AG04449 (cell line): ENCODE measurements at places on chromosomes 5 and 9.
A peak's percentile ranks its signal among the peaks of the same experiment; 100 is the strongest.

- peak; percentile 57 for DNase-seq
Measured at GRCh38 chr5:40383749-40384651, 295.7 kb upstream of the PTGER4 start.

- no peak for DNase-seq
Measured at GRCh38 chr5:31357038-31357437, 163.6 kb downstream of the CDH6 start.

DNA sequence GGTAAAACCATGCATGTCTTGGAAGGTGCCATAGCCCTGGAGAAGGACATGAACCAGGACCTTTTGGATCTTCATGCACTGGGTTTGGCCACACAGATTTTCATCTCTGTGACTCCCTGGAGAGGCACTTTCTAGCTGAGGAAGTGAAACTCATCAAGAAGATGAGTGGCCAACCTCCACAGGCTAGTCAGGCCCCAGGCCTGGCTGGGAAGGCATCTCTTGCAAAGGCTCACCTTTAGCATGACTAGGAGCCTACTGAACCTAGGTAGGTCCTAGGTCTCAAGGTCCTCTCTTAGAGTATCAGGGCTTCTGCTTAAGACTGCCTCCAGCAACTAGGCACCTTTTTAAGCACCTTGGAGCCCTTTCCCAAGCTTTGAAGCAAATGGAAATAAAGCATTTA, 1448.7 kb upstream of the ACO1 start:
- no peak for DNase-seq

GRCh38 chr5:172487671-172488070, 33.3 kb upstream of the SH3PXD2B start:
- DNase-seq = no peak

- DNase-seq = no peak
Measured at GRCh38 chr9:109556061-109556460, 58.0 kb upstream of the PTPN3 start.

DNA sequence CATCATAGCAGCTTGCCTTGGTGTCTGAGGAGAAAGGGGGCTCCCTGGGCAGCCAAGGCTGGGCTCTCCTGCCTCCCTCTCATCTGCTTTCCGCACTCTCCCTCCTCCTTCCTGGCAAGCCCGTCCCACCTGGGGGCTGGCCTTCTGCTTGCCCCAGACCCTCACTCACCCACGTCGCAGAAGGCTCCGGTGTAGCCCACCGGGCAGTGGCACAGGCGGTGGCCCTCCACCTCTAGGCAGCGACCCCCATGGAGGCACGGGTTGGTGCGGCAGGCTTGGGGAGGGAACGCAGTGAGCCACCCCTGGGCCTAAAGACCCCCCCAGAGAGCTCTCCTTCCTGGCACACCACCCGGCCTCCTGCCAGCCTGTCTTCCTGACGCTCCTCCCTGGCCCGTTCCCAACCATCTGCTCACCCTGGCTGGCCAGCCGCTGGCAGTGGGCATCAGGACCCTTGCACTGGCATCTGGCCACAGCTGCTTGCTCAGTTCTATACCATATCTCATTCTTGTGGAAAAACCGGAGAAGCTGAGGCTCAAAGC, 4.2 kb upstream of the PFN3 start:
- DNase-seq = no peak

GRCh38 chr5:100407053-100407452, 128.1 kb upstream of the FAM174A start:
- no peak for DNase-seq

GRCh38 chr5:1161833-1162229, 39.6 kb upstream of the SLC6A19 start:
- no peak for DNase-seq

DNA sequence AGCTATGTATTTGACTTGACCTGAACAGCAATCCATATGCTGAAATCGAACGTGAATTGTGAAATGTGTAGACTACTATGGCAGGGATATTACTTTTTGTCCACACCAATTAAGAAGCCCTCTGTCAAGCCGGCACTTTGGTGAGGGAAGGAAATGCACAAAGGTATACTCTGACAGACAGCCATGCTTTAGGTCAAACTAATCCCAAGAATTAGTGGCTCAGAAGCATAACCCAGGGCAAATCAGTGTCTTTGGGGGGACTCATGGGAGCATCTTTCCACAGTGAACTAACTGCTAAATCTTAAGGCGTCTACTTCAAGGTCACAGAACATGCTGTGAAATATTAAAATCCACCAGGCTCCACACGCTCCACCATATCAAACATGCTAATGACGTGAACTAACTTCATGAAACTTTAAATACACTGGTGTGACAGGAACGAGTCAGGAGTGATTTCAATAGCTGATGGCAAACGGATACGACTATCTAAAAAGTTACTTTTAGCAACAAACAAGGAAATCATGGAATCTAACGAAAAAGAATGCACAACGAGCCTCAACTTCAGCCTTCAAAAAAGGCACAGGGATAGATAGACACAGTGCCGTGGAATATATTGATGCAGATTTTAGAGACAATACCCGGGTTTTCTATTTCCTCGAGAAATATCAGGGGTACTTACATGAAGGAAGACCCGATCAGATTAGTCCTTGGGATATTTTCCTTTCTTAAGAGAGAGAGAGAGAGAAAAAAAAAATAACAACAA, 527 bp downstream of the MEF2C start:
- DNase-seq = no peak

DNA sequence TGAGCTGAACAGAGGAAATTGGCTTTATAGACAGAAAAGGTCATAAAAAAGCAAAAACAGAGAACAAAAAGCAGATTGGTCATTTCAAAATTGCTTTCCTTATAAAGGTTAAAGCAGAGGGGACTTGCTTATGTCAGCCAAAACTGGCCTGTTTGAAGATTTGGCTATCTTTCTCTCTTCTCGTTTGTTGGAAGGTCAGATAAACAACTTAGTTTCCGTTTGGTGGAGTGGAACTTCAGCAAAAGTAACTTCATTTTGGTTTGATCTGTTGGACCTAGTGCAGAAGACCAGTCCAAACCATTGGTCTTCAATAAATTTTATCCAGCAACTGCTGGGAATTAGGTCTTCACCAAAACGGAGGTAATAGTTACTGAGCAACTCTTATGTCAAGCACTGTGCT, 45.1 kb upstream of the HMGCS1 start:
- DNase-seq = no peak

DNA sequence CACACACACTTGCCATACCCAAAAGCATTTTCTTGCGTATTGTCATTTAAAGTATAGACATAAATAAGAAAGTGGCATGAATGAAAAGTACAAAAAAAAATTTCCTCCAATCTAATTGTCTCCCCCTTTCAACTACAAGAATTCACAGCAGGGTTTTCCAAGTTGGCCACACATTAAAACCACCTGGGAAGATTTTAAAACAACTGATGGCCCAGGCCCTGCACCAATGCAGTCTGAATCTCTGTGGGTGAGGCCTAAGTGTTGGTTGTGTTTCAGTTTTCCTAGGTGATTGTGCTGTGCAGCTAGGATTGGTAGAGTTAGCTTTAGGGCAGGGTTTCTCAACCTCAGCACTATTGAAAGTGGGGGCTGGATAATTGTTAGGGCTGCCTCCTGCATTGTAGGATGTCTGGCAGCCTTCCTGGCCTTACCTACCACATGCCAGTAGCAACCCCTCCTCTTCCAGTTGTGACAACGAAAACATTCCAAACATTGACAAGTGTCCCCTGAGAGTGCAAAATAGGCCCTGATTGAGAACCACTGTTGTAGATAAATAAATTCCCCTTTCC, 337.1 kb downstream of the KIAA0825 start:
- DNase-seq = no peak

DNA sequence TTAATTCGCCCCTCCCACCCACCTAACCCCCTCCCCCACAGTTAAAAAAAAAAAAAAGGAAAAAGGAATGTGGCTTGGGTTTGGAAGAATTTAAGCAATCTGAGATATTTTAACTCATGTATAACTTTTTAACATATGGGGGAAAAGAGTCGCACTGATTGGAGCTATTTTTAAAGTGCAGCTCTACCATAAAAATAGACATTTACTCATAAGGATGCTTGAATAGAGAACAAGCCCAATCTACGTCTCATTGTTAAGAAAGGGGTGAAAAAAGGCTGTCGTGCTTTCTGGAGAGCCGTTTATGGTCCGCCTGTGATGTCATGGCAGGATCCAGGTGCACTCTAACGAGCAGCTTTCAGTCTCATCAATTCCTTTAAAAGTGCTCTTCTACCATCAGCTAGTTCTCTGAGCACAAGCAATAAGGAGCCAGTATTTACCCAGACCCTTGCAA, 142.4 kb downstream of the ELAVL2 start:
- DNase-seq = no peak

DNA sequence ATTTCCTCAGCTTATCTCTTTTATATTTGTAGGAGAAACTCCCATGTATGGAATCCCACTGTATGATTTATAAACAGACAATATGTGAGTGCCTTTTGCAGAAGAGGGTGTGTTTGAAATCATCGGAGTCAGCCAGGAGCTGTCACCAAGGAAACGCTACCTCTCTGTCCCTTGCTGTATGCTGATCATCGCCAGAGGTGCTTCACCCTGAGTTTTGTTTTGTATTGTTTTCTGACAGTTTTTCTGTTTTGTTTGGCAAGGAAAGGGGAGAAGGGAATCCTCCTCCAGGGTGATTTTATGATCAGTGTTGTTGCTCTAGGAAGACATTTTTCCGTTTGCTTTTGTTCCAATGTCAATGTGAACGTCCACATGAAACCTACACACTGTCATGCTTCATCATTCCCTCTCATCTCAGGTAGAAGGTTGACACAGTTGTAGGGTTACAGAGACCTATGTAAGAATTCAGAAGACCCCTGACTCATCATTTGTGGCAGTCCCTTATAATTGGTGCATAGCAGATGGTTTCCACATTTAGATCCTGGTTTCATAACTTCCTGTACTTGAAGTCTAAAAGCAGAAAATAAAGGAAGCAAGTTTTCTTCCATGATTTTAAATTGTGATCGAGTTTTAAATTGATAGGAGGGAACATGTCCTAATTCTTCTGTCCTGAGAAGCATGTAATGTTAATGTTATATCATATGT, 18.0 kb upstream of the CTSL start:
- DNase-seq = no peak

- no peak for DNase-seq
Measured at GRCh38 chr5:153534102-153534501, 43.6 kb downstream of the GRIA1 start.

DNA sequence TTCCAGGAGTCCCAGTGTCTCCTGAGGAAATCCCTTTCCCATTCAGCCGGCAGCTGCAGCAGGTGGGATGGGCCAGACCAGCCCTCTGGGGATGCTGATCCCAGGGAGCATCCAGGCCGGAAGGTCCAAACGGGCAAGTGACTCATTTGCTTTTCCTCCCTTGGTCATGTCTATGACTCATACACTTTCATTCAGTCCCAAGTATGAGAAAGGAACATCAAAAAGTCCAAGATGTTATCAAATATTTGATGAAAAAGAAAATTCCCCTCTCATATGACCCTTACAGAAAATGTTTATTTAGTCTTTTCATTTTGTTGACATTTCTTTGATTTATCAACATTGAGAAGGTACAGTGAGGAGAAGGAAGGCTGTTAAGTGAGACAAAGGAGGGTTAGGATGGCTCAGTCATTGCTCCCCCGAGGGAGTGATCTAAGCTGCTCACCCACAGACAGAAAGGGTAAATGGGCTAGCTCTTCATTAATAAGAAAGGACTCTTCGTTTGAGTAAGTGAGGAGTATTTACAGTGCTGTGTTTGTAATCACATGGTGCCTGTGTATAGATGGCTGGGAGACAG, 117.6 kb upstream of the ANKRD55 start:
- no peak for DNase-seq
